ENCODE measurements at places on chromosomes 1 and 21. TPM values are rescaled to one million over a fixed set of nuclear protein-coding genes. Genes with fewer than 3 reads are reported as not detected.

Gene CD84
- total RNA-seq: 24.1 TPM

GRCh38 chr1:117162816-117163215 is 41.3 kb upstream of the TRIM45 start:
- no peak for DNase-seq

DNA sequence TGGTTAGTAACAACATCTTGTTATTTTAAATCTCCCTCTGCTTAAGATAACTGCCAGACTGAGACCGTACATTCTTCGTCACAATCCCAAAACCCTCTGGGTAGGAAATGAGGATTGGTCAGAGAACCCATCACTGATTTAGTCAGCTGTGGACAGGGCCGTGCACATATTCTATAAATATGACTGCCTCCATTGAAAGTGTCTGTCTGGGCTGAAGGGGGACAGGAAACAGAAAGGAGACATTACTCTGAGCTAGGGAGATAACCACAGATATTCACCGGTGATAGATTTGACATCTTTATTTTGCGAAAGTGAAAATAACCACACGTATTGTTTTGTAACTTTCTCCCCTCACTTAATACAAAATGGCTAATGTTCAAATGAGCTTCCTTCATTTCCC is 36.9 kb upstream of the ST6GALNAC5 start:
- no peak for DNase-seq

GRCh38 chr1:18100491-18101063 is 7.0 kb upstream of the IGSF21 start:
- DNase-seq: no peak

DNA sequence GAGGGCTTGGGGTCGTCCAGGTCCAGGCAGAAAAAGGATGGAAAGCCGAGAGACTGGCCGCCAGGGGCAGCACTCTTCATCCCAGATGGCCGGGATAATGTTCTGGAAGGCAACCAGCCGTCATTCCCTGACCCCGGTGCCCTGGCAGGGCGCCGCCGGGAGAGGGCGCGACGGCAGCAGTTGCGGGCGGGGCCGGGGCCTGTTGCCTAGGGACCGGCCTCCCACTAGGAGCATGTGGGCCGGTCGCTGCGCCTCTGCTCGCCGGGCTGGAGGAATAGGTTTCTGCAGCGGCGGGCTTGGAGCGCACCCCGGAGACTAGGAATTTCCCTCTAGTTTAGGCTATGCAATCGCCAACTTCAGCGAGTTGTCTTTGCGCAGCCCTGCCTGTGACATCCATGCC is 11.0 kb downstream of the DMRTB1 start:
- peak; percentile 66 for DNase-seq

- no peak for DNase-seq
Observed at GRCh38 chr1:21961337-21961736, 15.5 kb upstream of the CELA3B start.

DNA sequence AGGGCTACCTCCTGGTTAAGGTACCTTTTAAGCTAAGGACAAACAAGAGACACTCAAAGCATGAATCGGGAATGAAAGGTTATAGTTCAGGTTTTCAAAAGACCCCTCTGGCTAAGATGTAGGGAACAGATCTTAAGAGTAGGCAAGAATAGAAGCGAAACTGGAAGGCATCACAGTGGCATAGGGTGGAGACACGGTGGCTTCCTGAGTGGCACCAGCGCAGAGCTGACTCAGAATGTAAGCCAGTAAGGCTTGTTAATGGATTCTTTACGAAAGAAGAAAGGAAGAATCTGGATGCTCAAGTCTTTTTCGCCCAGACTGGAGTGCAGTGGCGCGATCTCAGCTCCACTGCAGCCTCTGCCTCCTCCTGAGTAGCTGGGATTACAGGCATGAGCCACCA is 21.2 kb downstream of the PADI6 start:
- DNase-seq: no peak
